ENCODE measurements at places on chromosomes 3 and 15.

- DNase-seq, result peak; percentile 57
Observed at GRCh38 chr15:41558400-41559238, at the start of gene TYRO3. TYRO3 (plus strand) TSS chr15:41559212; CDS start chr15:41559258, 46 bp downstream.

DNA sequence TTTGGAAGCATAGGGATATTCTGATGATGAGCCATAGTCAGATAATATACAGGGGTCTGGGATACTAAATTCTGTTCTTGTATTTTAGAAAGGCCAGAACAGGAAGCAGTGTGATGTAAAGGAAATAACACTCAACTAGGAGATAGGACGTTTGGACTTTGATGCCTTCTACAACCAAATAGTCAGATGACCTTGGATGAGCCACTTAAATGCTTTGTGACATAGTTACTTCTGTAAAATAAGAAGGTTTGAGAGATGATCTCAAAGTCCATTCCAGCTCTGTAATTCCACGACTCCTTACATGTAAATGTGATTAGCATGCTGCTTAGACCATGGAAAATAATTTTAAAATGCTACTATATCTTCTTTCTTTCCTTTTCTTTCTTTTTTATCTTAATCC, 29.5 kb upstream of the CCDC54 start:
- no peak for DNase-seq

DNA sequence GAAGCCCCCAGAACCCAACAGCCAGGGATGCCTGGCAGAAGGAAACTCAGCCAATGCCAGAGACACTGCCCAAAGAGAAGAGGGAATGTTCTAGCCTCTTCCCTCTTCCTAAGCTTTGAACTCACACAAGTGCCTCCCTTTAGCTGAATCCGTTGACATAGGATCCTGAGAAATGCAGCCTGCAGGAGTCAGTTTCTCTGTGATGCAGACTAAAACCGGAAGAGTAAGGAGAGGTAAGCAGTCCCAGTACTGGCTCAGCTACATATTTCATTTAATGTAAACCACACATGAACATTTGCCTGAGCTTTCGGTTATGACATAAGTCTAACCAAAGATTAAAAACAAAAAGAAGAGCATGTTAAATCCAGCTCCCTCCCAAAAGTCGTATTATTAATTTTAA, 768.7 kb downstream of the TBL1XR1 start:
- no peak for DNase-seq

DNA sequence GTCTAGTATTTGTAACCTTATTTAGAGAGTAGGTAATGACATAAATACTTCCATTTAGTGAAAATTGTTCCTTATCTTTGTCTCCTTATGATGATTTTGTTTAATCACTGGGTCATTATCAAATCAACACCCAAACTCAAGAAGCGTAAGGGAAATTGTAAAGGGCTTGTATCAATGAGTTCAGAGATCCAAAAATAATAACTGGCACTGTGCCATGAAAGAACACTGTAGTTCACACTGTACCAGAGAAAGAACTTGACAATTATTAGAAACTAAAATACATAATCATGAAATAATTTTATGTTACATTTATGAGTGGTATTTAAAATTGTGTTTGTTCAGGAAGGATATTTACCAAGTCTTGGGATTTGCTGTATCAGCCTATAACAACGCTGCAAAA, 895.4 kb downstream of the FHIT start:
- no peak for DNase-seq

DNA sequence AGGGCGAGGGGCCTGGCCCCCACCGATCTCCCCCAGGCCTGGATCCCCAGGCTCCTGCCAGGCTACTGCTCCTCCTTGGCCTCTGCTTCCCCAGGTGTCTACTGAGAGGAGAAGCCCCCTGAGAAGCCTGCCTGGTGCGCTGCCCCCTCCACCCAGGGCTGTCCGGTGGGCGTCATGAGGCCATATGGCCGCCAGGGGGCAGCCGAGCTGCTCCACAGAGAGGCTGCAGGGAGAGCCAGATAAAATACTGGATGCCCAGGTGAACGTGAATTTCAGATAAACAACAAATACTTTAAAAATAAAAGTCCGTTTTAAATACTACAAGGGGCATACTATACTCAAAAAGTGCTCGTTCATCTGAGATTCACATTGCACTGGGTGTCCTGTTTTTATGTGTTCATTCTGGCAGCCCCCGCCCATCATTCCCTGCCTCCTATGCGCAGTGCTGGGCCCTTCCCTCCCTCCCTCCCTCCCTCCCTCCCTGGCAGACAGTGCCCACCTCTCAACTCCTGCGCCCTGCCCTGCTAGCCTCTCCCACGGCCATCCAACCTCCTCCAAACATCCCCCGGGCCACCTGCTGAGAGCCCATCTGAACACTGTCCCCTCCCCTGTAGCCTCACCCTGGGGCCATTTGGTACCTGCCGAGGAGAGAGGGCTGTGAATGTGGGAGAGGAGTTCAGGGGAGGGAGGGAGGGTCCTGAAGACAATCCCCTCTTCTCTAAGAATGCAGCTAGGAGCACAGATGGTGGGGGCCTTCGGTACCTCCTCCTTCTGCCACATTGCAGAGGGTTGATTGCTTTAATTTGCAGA, 29.6 kb downstream of the PSTPIP1 start:
- DNase-seq, result peak; percentile 49

GRCh38 chr3:61520966-61521628, 40.3 kb upstream of the PTPRG start:
- DNase-seq, result no peak

GRCh38 chr3:480070-480469, 283.5 kb downstream of the CHL1 start:
- no peak for DNase-seq

DNA sequence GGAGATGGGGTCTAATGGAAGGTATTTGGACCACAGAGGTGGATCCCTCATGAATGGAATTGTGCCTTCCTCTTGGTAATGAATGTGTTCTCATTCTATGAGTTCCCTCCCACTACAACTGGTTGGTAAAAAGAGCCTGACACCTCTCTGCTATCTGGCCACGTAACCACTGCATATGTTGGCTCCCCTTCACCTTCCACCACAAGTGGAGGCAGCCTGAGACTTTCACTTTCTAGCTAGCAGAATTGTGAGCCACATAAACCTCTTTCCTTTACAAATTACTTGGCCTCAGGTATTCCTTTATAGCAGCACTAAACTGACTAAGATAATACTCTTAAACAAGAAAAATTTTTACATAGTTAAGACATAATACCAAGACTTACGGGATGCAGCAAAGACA, 155.3 kb downstream of the NR1I2 start:
- peak; percentile 16 for DNase-seq

GRCh38 chr3:16509721-16510619, 3.5 kb downstream of the RFTN1 start:
- DNase-seq, result no peak

GRCh38 chr3:47578119-47578632, 489 bp downstream of the CSPG5 start:
- DNase-seq, result peak; percentile 29

DNA sequence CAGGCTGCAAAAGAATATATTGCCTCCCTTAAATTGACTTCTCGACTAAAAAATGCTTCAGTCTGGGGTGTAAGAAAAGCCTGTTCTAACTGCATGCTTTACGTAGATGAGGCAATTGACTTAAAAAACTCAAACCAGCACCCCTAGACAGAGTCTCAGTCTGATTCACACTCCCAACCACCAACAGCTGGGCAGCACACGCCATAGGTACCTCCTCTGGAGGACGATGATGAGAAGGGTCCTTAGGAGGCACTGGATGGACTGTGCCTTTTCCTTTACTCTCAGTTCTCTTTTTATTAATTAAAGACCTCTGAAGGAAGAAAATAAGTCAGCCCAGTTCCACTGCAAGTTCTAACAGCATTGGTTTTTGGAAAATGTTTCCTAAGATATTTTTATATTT, 175.0 kb downstream of the PDZRN3 start:
- DNase-seq, result no peak

GRCh38 chr15:74242441-74243185, 6.5 kb downstream of the CCDC33 start:
- DNase-seq, result no peak

DNA sequence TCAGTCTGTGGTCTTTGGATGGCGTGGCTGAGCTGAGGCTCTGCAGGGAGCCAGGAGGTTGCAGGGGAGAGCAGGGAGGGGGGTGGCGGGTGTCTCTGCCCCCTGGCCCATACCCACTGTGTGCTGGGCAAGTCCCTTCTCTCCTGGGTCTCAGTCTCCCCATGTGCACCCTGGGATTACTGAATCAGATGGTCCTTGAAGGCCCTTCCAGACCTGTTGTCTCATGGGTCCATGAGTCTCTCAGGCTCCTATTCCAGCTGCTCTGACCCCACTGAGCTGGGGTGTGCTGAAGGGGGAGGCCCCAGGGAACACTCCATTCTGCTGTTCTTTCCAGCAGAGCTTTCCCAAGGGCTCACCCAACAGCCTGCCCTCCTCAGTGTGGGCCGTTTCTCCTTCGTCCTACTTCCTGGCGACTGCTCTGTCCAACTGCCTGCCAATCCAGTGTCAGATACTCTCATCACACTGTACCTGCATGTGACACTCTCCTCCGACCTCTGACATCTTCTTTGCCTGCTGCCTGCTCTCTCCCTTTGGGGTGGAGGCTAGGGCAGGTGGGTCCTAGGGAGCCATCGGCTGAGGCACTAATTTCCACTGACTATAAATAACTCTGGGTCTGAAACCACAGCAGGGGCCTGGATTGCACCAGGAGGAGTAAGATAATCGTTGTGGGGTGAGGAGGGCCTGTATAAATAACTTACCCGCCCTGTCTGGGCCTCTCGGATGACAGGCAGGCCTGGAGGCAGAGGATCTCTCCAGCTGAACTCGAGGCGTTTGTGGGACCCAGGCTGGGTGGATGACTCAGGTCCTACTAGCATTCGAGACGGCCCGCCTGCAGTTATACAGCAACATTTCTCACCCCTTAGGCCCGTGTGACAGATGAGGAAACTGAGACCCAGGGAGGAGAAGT, 67.1 kb downstream of the ATP2B2 start:
- no peak for DNase-seq

- DNase-seq, result no peak
Observed at GRCh38 chr15:73922186-73923151, 3.8 kb upstream of the LOXL1 start.

DNA sequence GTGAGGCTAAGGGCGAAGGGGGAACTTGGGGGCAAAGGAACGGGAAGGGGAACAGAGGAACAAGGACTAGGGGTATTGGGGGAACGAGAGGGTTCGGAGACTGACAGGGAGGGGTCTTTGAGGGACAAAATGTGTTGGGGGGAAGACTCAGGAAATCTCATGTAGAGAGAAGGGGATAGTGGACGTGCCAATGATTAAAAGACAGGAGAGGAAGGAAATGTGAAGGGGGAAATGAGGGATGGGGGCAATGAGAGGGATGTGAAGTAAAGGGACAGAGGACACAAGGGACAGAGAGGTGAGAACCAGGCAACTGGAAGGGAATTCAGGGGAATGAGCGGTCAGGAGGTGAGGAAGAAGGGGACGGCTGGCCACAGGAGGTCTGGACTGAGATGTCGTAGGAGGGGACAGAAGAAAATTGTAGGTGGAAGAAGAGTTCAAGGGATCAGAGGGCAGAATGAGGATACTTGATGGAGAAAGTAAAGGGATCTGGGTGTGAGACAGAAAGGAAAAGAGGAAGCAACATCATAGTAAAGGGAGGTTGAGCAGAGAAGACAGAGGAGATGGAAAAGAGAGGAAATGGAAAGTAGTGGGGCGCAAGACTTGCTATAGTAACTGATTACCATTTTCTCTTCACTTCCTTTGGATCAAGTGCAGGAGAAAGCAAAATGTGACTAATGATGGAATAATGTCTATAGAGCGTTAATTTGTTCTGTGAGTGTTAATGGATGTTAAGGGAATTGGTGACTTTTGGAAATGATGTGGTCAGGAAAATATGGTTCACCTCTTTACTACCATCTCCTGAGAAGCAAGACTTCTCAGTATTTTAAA, 749 bp downstream of the RAB8B start:
- no peak for DNase-seq

GRCh38 chr15:86157606-86158293, 78.1 kb downstream of the AGBL1 start:
- DNase-seq, result no peak

DNA sequence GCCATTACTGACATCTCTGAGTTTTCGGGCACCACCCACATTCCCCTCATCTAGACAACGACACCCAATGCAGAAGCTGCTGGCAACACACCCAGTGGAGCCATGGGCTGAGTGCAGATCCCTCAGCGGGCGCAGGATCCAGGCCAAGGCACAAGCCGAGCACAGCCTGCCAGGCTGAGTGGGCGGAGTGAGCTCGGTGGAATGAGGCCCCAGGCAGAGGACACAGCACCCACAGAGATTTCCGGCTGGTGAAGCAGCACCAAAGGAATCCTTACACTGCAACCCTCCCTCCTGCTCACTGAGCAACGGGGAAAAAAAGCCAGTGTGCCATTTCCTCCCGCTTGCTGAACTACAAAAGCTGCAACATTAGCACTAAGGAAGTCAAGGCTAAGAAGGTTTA, 34.3 kb downstream of the ZMAT3 start:
- peak; percentile 32 for DNase-seq

GRCh38 chr3:150216041-150216811, 191.9 kb upstream of the TSC22D2 start:
- DNase-seq, result no peak

GRCh38 chr3:60303160-60303559, 948.1 kb downstream of the FHIT start:
- DNase-seq, result no peak

- DNase-seq, result no peak
Observed at GRCh38 chr3:13214847-13215472, 141.7 kb upstream of the IQSEC1 start.

DNA sequence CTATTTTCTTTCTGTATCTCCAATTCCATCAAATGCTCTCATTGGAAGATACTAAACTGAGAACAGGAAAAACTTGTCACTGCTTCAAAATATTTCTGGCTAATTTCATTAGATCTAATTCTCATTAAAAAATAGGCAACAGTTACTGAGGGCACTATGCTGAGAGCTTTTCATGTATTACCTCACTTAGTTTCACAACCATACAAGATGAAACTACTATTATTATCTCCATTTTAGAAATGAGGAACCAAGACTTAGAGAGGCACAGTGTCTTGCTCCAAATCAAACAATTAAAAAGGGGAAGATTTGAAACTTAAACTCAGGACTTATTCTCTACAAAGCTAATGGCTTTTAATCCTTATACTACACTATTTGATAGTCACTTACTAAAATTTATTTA, 7.2 kb upstream of the OTOL1 start:
- DNase-seq, result no peak

DNA sequence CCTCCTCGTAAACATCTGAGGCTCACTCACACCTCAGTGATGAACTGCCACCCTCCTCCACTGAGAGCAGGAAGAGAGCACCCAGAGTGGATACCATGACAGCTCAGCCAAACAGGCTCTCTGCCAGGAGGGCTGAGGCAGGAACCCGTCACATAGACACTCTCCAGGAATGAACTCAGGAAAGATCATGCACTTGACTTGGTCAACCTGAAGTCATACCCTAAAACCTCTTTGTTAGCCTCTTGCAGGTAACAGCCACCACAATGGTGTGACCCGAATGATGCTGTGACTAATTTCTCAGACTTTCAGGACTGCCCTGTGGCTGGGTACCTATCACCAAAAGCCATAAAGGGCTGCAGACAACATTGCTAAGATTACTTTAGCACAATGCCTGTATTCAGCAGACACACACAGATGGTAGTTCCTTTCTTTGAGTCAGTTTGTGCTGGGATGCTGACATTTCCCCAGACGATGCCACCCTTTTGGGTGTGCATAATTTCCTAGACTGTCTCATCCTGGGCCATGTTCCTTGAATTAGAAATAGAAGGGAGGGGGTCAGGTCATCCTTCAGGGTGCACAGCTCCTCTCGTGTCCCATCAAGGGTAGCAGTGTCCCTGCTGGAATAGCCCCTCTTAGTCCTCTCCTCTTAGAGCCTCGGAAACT, 30.3 kb downstream of the CX3CR1 start:
- DNase-seq, result no peak
